ENCODE measurements at places on chromosomes 6 and 20.

DNA sequence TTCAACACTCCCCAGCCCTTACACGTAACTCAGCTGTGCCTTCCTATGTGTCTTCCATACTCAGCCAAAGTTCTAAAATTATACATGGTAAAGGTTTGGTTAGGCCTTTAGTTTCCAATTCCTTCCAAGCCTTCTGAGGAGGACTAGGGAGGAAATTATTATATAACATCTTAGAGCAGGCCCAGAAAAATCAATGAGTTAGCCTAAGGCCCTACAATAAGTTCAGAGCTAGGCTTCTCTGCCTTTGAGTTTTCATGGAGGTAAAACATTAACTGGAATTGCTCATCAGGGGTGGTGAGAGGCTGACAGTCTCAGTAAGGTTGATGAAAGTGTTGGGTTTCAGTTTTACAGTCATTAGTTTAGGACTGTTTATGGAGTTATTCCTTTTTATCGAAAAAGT lies 286.0 kb downstream of the ADGB start:
- peak; percentile 49 for DNase-seq

DNA sequence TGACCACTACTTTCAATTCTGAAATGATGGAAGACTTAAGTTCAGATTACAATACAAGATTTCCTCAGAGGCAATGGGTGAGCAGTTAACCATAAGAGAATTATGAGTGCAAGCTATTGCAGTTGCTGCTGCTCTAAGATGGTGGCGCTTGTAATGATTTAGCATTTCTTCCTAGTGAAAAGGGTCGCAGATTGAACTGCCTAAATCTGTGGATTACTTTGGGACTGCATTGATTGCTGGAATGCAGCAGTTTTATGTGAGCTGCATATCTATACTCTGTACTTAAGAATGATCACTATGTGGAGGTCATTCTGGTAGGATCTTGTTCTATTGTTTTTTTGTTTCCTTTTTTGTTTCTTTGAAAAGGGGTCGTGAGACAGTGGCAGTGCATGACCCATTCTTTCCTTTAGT lies 5.3 kb downstream of the SCAF8 start:
- DNase-seq: no peak

- DNase-seq: no peak
Measured at GRCh38 chr6:101937108-101937507, 543.6 kb downstream of the GRIK2 start.

DNA sequence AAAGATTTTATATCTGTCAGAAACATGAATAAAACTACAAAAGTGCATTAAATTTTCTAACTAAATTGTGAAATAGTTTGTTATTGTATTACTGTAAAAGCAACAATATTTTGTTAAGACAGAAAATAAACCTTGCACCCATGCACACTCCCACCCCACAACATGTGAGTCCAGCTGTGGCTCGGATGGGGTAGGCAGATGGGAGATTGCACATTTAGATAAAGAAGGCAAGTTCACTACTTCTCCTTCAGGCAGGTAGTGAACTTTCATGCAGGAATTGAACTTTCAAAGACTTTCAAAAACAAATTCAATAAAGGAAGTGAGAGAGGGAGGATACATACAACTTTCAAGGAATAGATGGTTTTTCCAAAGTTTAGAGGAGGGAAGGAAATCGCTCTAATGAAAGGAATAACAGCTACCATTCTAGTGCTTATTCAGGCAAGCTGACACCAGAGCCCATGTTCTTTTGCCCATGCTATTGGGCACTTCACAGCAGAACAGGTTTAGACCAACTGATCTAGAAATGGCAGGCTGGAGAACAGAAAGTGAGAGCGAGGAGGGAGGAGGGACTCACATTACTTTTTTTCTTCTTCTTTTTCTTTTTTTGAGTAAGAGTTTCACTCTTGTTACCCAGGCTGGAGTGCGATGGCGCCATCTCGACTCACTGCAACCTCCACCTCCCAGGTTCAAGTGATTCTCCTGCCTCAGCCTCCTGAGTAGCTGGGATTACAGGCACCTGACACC lies 28.5 kb downstream of the SF3B5 start:
- no peak for DNase-seq

GRCh38 chr6:154689493-154690255 lies 43.5 kb upstream of the SCAF8 start:
- DNase-seq: no peak

DNA sequence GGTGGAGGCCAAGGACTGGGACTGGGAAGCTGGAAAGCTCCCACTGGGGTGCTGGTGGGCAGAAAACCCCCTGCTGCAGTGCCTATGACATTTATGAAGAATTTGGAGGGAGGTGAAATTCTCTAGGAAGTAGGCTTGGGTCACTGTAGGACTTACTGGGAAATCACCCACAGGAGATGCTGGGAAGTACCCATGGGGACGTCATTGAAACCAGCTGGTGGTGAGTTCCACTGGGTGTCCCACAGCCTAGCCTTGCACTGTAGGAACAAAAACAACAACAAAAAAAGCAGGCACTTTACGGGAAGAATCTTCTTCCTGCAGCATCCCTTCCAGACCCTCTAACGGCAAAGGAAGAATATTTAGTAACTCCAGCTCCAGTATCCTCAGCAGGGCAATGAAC lies 26.2 kb downstream of the VIP start:
- no peak for DNase-seq

GRCh38 chr6:31763619-31763940 lies 1.1 kb downstream of the SAPCD1 start:
- DNase-seq: no peak

DNA sequence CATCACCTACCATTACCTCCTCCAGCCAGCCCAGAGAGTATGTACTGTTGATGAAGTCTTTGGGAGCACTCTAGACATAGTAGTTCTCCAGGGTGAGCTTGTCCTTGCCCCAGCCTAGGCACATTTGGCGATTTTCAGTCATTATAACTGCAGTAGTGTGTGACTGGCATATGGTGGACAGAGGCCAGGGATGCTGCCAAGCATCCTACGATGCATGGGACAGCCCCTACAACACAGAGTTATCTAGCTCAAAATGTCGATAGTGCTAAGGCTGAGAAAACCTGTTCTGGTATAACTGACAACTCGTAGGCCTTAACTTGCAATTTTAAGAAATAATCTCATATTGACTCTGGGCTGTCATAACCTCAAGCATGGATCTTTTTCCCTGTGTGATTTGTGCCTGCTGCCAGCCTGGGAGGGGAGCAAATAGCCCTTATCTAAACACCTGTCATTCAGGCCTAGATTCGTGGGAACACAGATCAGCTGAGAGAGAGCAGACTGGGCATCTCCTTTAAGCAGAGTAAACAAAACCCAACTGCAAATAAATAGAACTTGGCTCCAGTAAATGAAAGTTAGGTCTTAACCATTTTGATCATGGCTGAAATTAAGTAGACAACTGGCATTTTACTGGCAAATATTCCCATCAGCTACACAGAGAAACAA lies 102.6 kb downstream of the SPTLC3 start:
- DNase-seq: no peak

- DNase-seq: no peak
Measured at GRCh38 chr6:152166497-152166896, 359.0 kb downstream of the ESR1 start.

GRCh38 chr6:85068221-85068620 lies 303.8 kb upstream of the TBX18 start:
- DNase-seq: no peak

GRCh38 chr6:141316236-141316635 lies 816.5 kb upstream of the GJE1 start:
- DNase-seq: no peak

DNA sequence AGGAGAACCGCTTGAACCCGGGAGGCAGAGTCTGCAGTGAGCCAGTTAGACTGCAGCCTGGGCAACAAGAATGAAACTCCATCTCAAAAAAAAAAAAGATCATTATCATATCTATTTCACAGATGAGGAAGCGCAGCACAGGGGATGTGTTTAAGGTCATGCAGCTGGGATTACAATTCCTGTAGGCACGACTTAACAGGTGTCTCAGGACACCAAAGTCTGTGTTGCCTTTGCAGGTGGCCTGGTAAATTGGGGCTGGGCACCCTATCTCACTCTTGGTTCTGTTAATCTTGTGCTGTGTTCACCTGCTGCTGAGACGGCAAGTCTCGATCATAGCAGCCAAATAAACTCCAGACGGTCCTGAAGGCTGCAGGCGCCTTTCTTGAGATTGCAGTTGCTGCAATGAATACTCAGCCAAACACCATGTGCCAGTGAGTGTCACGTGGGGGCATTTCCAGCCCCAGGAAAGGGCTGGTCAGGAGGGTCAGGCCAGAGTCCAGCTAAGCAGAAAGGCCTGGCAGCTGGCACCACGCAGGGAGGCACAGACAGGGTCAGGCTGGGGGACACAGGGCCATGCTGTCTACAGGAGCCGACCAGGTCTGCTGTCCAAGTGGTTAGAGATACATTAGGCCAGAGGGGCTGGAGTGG lies 55.8 kb downstream of the FGD2 start:
- no peak for DNase-seq

Measured in kidney epithelial cell (primary cell).